Activated naive CD4-positive, alpha-beta T cell (primary cell): ENCODE measurements at places on chromosomes 11 and 22.
A peak's percentile ranks its signal among the peaks of the same experiment; 100 is the strongest.

DNA sequence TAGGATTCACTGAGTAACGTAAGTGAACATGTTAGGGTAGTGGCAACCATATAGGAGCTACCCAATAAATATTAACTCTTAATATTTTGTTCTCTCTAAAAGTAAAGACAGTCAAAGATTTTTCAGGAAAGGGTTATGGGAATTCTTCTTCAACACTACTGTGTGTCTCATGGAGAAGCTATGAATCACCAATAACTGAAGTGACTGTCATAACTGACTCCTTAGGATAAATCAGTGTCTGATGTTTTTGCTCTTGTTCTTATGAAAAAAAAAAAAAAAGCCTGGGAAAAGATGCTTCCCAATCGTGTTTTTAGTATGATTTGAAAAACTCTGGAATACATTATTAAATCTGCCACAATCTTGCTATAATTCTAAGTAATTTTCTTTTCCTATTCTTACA is 111.2 kb upstream of the CEP126 start:
- DNase-seq = no peak

- no peak for DNase-seq
Observed at GRCh38 chr11:63858628-63859550, 20.0 kb downstream of the MARK2 start.

- DNase-seq = no peak
Observed at GRCh38 chr22:30828187-30829155, 133.8 kb downstream of the OSBP2 start.

DNA sequence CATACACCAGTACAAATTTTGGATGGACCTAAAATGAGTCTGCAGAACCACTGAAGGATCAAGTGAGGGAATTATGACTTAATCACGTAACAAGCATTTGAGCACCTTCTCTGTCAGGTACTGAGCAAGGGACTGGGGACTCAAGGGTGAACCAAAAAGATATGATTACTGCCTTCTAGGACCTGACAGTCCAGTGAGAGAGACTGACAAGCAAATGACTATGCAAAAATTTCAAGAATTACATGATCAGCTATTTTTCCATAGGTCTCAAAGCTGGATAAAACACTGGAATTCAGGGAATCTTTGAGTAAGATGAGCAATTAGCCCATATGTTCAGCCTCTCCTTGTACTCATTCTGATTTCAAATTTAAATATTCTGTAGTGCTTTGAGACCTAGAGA is 5.2 kb upstream of the STT3A start:
- no peak for DNase-seq

- no peak for DNase-seq
Observed at GRCh38 chr11:9250139-9250582, 15.0 kb downstream of the DENND5A start.

GRCh38 chr11:126339863-126340434 is 15.5 kb upstream of the ST3GAL4 start:
- DNase-seq = no peak

DNA sequence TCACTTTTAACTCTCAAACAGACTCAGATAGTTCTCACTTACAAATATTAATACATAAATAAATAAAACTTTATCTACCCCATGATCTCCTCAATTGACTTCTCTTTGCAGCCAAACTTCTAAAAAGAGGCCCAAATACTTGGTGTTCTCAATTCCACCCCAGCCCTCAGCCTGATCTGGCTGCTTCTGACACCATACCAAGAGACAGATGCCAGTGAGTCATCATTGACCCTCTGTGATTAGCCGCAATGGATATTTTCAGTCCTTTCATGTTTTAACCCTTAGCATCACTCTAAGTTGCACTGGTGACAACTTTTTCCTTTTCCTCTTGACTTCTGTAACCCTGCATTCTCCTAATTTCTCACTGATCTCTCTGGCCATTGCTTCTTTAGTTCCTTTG is 184.1 kb upstream of the ARHGAP20 start:
- no peak for DNase-seq

DNA sequence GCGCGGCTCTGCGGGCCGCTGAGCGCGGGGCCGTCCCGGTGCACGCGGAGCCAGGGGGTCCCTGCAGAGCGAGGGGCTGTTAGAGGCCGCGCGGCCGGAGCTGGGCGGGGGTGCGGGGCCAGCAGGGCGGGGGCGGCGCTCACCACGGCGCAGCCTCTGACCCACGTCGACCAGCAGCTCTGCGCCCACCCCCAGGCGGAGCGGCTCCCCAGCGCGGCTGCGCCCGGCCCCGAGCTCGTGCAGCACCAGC is 385 bp upstream of the SCO2 start:
- no peak for DNase-seq

- DNase-seq = peak; percentile 51
Observed at GRCh38 chr11:33996498-33997454, 54.8 kb upstream of the CAPRIN1 start.

DNA sequence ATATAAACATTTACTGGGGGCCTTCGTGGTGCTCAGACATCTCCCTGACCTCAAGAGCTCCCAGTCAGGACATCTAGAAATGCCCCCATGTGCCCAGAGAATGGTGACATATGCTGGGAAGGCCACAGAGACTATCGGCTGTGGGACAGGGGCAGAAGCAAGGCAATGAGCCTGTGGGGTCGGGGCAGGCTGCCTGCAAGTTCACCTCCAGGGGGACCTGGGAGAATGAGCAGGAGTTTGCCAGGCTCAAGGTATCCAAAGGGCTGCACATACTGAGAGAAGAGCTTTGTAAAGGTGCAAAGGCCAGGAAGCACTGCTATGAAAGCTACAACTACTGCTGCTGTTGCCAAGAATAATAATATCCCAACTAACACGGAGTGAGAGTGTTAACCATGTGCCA is 233.9 kb downstream of the TENM4 start:
- DNase-seq = no peak

GRCh38 chr22:49608228-49608627 is 219.4 kb downstream of the BRD1 start:
- DNase-seq = no peak

GRCh38 chr11:62921573-62922188 is 518 bp upstream of the CHRM1 start:
- DNase-seq = no peak

DNA sequence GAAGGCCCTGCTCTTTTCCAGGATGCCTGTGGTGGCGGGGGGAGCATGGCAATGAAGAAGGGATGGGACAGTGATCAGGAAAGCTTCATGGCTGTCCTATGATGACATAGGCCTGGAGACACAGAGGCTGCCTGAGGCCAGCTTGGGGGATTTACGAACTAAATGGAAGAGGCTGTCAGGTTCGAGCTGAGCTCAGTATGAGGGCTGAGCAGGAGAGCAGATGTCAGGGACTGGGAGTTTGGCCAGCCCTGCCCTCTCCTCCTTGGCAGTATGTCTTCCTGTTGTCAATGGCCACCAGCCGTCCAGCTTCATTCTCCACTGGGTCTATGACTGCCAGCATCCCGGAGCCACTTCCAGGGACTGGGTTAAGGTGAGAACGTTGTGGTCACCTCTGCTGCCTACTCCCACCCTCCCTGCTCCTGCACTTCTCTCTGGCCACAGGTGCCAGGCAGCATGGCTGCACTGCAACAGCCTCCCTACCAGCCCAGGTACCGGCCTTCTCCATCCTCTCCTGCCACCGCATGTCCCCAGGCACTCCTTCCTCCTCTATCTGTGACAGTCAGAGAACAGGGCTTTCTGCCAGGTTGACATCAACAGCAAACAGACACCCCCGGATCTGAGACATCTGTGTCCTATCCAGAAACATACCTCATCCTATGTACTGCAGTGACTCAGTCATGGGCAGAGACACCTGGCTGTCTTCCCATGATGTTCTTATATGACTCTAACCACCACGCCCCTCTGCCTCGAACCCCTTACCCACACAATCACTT is 75.1 kb downstream of the KIRREL3 start:
- no peak for DNase-seq

DNA sequence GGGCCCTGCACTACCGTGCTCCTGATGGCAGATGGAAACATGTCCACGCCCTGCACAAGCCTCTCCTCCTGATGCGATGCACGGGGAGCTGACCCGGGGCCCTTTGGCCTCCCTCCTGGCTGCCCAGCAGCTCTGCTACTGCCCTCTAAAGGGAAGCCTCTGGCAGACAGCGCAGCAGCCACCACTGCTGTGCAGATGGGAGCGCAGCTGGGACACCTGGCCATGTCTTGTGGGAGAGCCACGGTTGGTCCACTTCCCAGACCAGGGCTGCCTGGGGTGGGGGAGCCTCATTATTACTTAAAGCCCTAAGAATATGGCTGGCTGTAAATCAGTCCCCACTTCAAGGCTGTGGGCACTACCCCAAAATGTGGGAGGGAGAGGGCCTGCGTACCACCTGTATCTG is 38.3 kb downstream of the TBX1 start:
- no peak for DNase-seq

DNA sequence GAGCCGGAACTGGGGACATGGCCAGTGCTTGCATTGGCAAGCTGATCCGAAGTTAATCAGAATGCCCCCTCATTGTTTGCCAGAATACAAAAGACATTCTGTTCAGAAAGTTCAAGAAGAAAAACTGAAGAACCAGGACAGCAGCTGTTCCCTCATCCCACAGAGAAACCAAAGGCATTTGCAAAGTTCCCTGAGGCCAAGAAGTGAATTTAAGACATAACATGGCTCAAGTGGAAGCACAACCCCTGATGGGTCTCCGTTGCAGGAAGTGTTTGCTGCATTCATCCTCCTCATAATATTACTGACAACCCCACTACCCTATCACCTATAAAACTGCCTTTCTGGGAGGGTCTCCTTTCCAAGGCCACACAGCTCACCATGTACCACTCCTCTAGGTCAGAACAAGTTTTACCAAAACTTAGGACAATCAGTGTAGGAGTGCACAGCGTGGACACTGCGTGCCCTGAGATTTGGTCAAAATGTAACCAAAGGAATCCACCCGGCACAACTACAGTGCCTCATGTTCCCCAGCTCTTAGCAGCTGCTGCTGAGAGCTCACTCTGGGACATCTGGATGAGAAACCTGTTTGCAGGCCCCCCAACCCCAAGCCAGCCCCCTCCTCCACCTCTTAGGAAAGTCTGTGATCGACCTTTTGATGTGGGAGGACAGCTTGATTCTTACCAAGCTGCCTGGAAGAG is 101.6 kb upstream of the AKIP1 start:
- DNase-seq = no peak

- no peak for DNase-seq
Observed at GRCh38 chr11:2687782-2688191, 12.0 kb downstream of the KCNQ1OT1 start.

GRCh38 chr11:36162883-36163434 is 126.3 kb downstream of the COMMD9 start:
- no peak for DNase-seq

DNA sequence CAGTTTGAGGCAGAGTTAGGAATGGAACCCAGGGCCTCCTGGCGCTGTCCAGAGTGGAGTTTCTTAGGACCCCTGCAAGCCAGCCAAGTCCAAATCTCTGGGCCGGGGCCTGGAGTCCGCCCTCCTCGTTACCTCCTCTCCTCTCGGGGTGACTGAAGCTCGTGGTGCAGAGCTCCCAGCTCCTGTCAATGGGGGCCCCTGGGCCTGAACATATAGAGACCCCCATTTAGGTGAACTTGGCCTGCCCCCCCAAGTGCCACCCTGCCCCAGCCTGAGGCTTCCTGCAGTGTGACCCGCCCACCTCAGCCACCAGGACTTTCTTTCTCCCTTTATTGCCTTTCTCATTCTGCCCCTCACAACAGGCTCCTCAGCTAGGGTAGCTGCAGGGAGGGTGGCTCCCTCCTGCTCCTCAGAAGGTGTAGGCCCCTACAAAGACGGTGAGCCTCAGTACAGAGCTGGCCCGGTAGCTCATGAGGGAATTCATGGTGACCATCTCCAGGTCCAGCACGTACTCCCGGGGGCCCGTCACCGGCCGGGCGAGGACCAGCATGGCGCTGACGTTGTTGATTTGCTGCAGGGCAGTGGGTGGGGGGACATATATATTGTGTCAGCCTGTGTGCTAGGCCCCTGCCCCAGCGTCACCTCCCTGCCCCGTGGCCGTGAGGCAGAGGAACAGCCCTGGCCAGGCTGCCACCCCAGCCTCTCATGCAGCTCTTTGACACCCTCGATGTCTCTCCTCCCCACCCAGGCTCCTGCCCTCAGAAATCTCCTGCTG is 5.9 kb downstream of the EFEMP2 start:
- no peak for DNase-seq

GRCh38 chr11:112355726-112356125 is 95.1 kb upstream of the PLET1 start:
- DNase-seq = no peak

DNA sequence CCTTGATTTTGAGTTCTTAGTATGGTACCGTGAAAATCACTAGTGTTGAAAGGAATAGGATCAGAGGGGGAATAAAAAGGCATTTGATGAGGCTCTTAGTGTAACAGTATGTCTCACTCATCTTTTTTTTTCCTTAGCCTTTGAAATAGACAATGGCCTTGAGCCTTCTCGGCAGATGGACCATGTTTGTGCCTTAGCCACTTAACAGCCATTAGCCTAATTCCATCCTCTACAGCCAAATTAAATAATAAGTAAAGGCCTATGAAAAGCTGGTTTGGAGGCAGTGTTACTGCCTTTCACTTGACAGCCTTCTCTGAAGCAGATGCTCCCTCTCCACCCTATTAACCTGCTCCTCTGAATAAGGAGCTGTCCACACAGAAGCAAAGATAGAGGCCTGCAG is 580.7 kb downstream of the NTM start:
- no peak for DNase-seq

- no peak for DNase-seq
Observed at GRCh38 chr22:31569126-31569525, 72.8 kb downstream of the SFI1 start.

- no peak for DNase-seq
Observed at GRCh38 chr11:35919244-35919643, 24.6 kb upstream of the LDLRAD3 start.

DNA sequence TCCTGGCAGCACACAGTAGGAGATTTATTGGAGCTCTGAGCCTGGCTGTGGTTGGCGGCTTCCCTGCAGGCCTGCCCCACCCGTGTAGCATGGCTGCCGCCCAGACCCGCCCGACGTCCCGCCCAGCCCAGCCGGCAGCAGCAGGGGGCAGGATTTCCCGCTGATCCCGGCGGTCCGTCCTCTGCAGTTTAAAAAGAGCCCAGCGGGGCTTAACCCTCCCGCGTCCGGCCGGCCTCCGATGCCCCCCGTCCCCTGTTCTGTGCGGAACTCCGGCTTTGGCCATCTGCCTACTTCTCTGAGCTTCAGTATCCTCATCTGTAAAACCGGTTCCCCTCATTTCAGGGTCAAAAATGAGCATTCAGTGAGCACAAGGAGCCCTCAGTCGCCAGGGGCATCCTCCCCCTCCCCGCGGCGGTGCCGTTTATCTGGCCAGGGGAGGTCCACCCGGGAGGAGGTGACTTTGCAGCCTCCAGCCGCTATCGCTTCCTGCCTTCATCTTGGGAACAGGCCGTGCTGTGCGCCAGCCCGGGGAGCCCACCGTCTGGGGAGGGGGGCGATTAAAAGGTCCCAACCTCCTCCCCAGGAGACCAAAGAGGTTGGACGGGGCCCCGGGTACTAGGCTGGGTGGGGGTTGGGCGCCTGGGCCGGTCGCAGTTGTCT is at the start of gene GAS2L1:
Gene GAS2L1, plus strand, starts transcription at position 476 of the 660 bp plus-strand sequence. CDS start 1,456 bp downstream, outside the sequence.
- no peak for DNase-seq

- no peak for DNase-seq
Observed at GRCh38 chr22:42060489-42060888, 10.1 kb downstream of the NAGA start.
